ENCODE measurements at places on chromosomes 13 and 19.

GRCh38 chr13:40478775-40479174 lies 187.7 kb downstream of the FOXO1 start:
- DNase-seq = no peak

- DNase-seq = no peak
Measured at GRCh38 chr19:34588846-34589245, 88.1 kb downstream of the SCGB2B2 start.

DNA sequence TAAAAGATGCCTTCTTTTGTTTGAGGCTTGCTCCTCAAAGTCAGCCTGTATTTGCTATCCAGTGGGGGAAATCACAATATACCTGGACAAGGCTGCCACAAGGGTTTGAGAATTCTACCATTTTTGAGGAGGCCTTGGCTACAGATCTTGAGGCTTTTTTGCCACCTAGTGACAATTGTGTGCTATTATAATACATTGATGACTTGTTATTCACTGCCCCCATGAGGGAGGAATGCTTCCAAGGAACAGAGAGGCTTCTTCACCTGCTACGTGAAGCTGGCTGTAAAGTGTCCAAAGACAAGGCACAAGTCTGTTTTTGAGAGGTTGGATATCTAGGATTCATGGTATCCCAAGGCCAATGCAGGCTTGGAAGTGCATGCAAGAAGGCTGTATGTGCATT lies 72.5 kb downstream of the ZNF708 start:
- no peak for DNase-seq

- no peak for DNase-seq
Measured at GRCh38 chr19:34313188-34313587, 51.8 kb upstream of the GPI start.

- no peak for DNase-seq
Measured at GRCh38 chr19:14409146-14410023, 9.8 kb downstream of the DDX39A start.

GRCh38 chr13:49315036-49315565 lies 67.4 kb downstream of the CDADC1 start:
- DNase-seq = no peak

GRCh38 chr19:32570081-32570785 lies 10.8 kb upstream of the PDCD5 start:
- no peak for DNase-seq

- no peak for DNase-seq
Measured at GRCh38 chr13:48579165-48579918, 46.5 kb upstream of the RCBTB2 start.

DNA sequence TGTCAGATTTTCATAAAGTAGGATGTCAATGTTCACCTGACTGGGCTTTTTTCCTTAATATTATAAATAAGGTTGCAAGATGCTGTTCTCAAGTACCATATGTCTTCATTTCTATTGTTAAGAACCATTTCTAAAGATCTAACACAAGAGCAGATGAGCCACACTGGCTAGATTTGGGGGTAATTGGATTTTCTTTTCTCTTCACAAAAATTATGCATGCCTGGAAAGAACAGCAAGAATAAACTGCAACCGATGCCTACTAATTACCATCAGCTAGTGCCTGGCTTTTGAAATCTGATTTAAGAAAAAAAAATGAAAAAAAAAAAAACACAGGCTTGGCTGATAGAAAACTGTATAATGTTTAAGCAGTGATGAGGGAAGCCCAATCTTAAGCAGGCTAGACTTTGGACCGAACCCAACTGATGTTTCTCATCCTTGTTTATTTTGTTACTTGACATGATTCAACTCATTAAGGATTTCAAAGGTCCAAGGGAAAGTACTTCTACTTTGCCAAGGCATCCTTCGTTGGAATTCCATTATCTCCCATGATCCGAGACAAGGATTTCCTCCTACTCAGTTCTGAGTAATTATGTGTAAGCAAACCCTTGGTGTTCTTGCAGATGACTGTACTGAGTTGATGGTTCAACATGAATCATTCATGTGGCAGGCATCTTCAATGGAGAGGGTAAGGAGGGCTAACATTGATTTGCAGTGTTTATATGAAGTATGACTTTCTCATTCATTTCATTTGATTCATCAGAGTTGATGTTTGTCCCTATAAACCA lies 300.5 kb downstream of the SPRY2 start:
- DNase-seq = peak; percentile 99

DNA sequence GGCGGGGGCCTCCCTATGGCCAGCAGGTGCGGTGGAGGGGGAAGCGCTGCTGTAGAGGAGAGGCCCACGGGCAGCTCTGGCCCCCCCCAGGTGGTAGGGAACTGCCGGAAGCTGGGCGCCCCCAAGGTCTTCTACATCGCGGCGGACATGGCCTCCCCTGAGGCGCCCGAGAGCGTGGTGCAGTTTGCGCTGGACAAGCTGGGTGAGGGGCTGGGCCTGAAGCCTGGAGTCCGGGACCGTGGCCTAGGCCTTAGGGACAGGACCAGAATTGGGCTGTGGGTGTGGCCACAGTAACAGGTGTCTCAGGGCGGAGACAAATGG lies 3.8 kb upstream of the RPL36 start:
- no peak for DNase-seq
